ENCODE measurements at places on chromosomes 2 and 18. TPM values are rescaled to one million over a fixed set of nuclear protein-coding genes. Genes with fewer than 3 reads are reported as not detected.

GRCh38 chr2:188475945-188476344 lies 184.3 kb downstream of the GULP1 start:
- H3K4me1 ChIP-seq = peaks cover 2% of the 10 kb centered on the region
- H3K4me3 ChIP-seq = no peak overlapping the region
- no peaks in the 10 kb centered on the region for H3K36me3 ChIP-seq
- no peak overlapping the region for H3K27ac ChIP-seq

DNA sequence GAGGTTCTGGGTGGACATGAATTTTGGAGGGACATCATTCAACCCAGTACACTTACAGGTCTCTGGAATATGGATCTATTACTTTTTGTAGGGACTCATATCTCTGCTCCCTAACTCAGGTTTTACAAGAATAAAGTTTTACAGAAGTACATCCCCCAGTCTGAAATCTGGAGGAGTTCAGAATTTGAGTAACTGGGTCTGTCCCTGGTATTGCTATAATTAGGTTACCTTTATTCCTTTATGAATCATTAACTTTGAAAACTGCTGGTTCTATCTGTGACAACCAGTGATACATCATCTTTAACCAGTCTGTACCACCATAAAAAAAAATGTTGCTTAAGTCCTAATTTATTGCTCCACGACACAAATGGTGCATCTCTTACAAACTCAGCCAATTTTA lies 59.9 kb downstream of the INSIG2 start:
- DNase-seq = no peak
- H3K27ac ChIP-seq = no peak overlapping the region
- no peak overlapping the region for H3K4me3 ChIP-seq
- H3K36me3 ChIP-seq = no peaks in the 10 kb centered on the region

DNA sequence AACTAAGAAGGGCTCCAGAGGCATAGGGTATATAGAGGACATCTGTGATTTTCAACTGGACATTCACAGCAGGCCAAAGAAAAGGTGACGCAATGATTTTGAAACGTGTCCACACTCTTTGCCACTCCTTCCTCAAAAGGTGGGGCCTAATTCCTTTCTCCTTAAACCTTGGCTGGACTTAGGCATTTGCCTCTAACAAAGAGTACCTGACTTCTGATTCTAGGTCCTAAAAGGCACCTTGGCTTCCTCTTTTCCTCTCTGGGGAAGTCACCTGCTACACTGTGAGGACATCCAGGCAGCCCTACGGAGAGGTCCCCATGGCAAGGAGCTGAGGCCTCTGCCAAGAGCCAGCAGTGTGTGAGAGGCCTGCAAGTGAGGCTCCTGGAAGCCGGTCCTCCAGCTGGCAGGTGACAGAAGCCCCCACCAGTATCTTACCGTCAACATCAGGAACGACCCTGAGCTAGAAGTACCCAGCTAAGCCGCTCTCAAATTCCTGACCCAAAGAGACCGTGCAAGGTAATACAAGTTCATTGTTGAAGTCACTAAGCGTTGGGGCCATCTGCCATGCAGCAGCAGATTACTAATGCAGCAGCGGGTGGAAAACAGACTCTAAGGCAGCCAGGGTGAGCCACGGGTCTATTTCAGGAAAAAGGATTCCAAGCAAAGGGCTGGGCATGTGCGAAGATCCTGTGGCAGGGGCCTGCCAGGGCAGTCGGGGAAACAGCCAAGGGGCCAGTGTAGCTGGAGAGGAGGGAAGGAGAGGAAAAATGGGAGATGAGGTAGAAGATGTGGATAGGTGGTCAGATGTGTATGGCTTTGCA lies 7.4 kb upstream of the HES6 start:
- no peak overlapping the region for H3K27ac ChIP-seq
- no peak for DNase-seq
- H3K4me3 ChIP-seq = no peak overlapping the region
- H3K27me3 ChIP-seq = no peaks in the 10 kb centered on the region

- H3K4me3 ChIP-seq = no peak overlapping the region
- no peaks in the 10 kb centered on the region for H3K27me3 ChIP-seq
- peaks cover 21% of the 10 kb centered on the region for H3K4me1 ChIP-seq
- H3K36me3 ChIP-seq = no peaks in the 10 kb centered on the region
- H3K27ac ChIP-seq = no peak overlapping the region
- no peak for DNase-seq
These were observed 15.4 kb upstream of the STAT4 start for GRCh38 chr2:191166111-191166755.

- no peaks in the 10 kb centered on the region for H3K36me3 ChIP-seq
- no peaks in the 10 kb centered on the region for H3K27me3 ChIP-seq
- DNase-seq = no peak
- H3K27ac ChIP-seq = no peak overlapping the region
- no peaks in the 10 kb centered on the region for H3K4me1 ChIP-seq
These were observed 13.2 kb downstream of the RALBP1 start for GRCh38 chr18:9488538-9488937.

DNA sequence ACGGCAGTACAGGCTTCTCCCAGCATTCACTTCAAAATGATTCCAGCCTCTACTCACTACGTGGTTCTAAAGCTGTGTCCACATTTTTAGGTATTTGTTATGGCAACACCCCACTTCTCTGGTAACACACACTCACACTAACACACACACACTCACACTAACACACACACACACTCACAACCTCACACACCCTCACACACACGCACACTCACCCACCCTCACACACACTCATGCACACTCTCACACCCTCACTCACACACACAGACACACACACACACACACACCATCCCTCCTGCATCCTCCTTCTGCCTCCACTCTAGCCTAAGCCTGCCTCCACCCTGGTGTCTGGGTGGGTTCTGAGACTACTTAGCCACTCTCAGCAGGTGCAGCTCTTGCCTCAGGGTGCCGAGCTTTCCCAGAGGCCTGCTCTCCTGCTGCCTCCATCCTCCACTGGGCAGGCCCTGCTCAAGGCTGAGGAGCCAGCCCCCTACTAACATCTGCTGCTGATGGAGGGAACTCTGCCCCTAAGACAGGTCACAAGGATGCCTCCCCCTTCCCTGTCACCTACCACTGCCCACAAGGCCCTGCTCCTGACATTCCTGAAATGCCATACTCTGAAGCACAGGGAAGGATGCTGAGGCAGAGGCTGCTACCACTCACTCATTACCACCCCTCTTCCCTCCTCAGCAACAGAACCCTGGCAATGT lies 63.9 kb downstream of the NCAPH start:
- DNase-seq = peak; percentile 12
- no peak overlapping the region for H3K4me3 ChIP-seq
- H3K4me1 ChIP-seq = no peaks in the 10 kb centered on the region
- no peaks in the 10 kb centered on the region for H3K27me3 ChIP-seq

DNA sequence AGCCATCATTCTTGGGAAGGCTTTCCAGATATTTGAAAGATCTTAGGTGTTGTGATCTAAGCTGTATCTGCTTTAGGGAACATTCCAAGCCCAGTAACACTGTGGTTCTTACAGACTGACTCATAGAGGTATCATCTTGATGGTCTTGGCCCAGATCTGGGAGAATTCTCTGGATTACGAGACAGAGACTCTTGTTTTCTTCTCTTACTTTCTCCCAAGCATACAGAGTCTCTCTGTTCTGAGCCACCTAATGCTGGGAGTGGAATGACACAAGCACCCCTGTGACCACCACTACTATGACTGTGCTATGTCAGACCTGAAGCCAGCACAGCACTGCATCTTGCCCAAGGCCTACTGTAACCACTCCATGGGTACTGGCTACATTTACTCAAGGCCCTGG lies 81.0 kb upstream of the EPAS1 start:
- H3K27me3 ChIP-seq = no peaks in the 10 kb centered on the region
- no peaks in the 10 kb centered on the region for H3K4me1 ChIP-seq

- no peak for DNase-seq
- H3K36me3 ChIP-seq = no peaks in the 10 kb centered on the region
- no peaks in the 10 kb centered on the region for H3K4me1 ChIP-seq
These were observed 1.4 kb upstream of the CD226 start for GRCh38 chr18:69948919-69949537.

CCDC68 gene
- total RNA-seq = 15.8 TPM

All from ascending aorta (tissue), 2 donors.